HuH-7 (cell line): ENCODE measurements at places on chromosomes 6 and 20.
A peak's percentile ranks its signal among the peaks of the same experiment; 100 is the strongest.

DNA sequence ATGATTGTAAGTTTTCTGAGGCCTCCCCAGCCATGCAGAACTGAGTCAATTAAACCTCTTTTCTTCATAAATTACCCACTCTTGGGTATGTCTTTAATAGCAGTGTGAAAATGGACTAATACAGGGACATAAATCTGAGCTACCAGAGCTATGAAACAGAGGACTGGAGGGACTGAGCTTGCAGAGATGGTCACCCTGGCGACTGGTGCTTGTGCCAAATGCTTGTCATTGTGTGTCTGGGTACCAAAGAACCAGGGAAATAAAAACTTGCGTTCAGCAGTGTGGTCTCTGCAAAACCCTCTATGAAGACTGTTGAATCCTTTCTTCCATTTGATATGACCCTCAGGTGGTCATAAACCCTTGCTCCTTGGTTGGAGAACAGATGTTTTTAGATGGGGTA lies 105.1 kb upstream of the PRL start:
- no peak for DNase-seq

DNA sequence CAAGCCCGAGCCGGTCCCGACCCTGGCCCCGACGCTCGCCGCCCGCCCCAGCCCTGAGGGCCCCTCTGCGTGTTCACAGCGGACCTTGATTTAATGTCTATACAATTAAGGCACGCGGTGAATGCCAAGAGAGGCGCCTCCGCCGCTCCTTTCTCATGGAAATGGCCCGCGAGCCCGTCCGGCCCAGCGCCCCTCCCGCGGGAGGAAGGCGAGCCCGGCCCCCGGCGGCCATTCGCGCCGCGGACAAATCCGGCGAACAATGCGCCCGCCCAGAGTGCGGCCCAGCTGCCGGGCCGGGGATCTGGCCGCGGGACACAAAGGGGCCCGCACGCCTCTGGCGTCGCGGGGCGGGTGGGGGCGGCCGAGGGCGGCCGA lies 37.5 kb downstream of the YTHDF1 start:
- no peak for DNase-seq

DNA sequence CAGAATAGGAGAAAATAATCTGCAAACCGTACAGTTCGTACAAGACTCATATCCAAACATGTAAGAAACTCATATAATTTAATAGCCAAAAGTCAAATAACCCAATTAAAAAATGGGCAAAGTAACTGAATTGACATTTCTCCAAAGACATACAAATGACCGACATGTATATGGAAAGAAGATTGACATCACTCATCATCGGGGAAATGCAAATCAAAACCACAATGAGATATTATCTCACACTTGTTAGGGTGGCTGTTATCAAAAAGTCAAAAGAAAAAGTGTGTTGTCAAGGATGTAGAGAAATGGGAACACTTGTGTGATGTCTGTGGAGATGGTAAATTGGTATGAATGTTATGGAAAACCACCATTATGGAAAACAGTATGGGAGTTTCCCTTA lies 70.5 kb upstream of the STXBP5 start:
- no peak for DNase-seq

DNA sequence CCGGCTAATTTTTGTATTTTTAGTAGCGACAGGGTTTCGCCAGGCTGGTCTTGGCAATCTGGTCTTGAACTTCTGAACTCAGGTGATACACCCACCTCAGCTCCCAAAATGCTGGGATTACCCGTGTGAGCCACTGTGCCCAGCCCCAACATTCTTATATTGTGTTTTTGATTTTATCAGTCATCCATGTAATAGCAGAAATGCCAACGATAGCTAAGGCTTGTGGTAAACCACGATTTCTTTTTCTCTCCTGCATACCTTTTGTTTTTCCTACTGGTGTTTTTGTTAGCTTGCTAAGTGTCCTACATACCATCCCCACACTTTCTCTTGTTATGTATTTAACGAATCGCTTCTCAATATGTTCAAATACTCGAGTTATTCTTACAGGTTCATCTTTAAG lies 12.1 kb downstream of the PHACTR2 start:
- no peak for DNase-seq

- DNase-seq = no peak
Observed at GRCh38 chr20:10711903-10712451, 38.2 kb upstream of the JAG1 start.

DNA sequence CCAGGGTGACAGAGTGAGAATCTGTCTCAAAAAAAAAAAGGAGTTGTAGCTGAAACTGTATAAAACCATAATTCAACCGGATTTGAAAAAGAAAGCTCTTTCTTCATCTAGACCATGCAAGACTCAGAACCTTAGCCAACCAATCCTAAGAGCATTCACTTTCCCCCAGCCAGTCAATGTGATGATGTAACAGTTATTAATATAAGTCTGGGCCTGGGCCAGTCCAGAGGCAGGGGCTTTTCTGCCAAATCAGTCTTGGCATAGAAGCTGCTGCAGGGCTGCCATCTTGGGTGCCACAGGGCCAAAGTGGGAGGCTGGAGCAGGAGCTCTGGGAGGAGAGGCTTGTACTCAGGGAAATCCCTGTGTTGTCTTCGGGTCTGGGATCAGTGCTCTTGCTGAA lies 288.4 kb downstream of the CLIC5 start:
- no peak for DNase-seq

DNA sequence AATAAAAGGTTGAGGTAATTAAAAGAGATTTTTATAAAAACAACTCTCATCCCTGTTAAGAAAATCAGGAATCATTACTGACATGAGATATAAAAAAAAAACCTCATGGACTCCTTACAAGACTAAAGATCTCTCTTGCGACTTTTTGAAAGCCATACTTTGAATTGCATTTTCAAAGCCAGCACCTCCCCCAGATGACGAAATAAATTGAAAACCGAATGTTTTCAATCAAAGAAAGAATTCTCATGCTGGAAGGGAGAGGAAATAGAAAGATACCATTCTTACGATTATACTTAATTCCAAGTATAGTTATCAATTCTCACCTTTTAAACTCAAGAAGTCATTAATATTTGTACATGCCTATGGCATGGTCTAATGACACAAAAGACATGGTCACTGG lies 452.3 kb downstream of the GJA1 start:
- no peak for DNase-seq

DNA sequence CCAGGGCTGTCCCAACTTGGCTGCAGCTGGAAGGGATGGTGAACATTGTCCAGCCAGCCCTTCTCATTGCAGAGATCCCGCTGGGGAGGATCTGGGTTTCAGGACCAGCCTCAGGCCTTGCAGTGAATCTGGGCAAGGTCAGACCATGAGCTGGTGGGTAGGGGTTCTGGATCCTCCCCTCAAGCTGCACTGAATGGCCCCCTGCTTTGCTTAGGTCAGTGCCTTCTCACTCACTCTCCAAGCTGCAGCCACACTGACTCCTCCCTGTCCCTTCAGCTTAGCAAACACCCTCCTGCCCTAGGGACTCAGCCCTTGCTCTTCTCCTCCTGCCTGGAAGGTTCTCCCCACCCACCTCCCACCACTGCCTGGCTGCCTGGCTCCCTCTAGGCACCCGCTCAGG lies 95.3 kb upstream of the KCNG1 start:
- DNase-seq = no peak

- DNase-seq = no peak
Observed at GRCh38 chr6:99530627-99531026, 15.4 kb upstream of the USP45 start.

DNA sequence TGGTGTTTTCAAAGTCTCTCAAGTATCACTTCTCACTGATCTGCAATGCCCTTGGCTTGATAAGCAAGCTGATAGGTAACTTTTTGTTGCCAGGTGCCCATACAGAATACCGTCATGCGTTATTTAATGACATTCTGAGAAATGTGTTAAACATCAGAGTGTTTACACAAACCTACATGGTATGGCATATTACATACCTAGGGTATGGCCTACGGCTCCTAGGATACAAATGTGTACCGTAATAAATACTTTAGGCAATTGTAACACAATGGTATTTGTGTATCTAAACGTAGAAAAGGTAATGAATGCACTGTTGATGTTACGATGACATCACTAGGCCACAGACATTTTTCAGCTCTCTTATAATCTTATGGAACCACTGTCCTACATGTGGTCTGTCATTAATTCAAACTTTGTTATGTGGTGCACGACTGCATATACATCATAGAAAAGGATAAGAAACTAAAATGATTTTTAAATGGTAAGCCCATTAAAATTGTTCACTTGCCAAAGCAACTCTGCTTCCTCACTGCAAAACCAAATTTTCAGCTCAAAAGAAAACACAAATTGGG lies 35.7 kb downstream of the CSNK2A1 start:
- DNase-seq = no peak

- DNase-seq = peak; percentile 42
Observed at GRCh38 chr6:142378138-142378875, 76.5 kb downstream of the ADGRG6 start.

DNA sequence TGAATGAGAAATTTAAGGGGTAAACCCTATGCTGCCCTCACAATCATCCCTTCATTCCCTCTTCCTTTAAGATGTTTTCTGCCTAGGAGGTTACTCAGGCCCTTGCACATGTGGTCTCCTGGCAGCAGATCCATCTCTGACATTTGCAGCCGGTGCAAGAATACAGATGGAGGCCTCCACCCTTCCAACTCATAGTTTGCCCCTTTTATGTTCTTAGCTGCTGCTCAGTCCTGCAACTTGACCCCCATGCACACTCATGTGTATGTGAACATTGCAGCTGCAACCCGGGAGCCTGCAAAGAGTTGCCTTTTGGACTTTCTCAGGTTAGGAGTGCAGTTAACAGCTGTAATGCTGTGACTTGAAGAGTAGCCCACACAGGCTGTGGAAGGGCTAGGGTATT lies 131.9 kb upstream of the SGK1 start:
- DNase-seq = no peak

DNA sequence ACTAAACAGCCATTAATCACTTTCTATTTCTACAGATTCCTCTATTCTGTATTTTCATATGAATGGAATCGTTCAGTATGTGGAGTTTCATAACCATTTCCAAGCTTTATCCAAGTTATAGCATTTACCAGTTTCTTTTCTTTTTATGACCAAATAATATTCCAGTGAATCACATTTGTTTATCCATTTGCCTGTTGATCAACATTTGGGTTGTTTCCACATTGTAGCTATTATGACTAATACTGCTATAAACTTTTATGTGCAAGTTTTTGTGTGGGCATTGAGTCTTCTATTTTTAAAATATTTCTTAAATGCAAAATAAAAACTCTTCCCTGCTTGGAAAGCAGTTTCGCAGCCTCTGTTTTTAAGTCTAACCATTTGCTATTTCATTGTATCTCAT lies 336.4 kb upstream of the OPRM1 start:
- DNase-seq = no peak

DNA sequence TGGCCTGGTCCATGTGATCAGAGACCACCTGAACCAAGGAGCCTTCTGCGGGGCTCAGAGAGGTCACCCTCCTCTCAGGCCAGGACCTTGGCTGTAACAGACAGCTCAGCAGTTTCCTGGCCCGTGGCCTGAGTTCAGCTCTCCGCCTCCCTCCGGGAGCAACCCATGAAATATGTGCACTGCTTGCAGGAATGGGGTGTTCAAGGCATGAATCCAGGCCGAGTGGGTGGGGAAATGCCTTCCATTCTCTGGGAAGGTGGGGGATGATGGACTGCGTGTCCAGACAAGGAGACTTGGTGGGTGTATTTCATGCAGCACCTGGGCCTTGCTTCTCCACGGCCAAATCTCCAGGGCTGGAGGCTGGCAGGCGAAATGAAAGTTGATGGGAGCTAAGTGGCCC lies 46.0 kb downstream of the SIRPA start:
- no peak for DNase-seq

- no peak for DNase-seq
Observed at GRCh38 chr6:113650610-113650979, 206.6 kb upstream of the MARCKS start.

GRCh38 chr20:46246559-46246958 lies 61.7 kb downstream of the CDH22 start:
- DNase-seq = no peak

- no peak for DNase-seq
Observed at GRCh38 chr6:111069382-111070104, 17.8 kb upstream of the SLC16A10 start.

GRCh38 chr20:40941133-40941610 lies 87.5 kb upstream of the TOP1 start:
- no peak for DNase-seq

DNA sequence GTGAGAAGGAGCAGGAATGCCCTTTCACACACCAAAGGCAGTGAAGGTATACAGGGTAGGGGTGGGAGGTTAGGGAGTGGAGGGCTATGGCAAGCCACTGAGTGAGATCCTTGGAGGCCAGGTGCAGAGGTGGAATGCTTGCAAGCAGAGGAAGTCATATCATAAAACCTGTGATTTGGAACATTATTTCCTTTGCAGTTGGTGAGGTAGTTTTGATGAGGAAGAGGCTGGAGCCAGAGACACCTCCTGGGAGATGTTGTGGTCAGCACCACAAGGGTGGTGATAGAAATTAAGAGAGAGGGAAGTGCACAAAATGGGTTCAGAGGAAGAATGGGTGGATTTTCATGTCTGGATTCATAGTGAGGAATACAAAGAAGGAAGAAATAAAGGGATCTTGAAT lies 73.0 kb downstream of the PLCB4 start:
- no peak for DNase-seq

- DNase-seq = peak; percentile 96
Observed at GRCh38 chr6:149840345-149841075, 23.6 kb downstream of the LRP11 start.

DNA sequence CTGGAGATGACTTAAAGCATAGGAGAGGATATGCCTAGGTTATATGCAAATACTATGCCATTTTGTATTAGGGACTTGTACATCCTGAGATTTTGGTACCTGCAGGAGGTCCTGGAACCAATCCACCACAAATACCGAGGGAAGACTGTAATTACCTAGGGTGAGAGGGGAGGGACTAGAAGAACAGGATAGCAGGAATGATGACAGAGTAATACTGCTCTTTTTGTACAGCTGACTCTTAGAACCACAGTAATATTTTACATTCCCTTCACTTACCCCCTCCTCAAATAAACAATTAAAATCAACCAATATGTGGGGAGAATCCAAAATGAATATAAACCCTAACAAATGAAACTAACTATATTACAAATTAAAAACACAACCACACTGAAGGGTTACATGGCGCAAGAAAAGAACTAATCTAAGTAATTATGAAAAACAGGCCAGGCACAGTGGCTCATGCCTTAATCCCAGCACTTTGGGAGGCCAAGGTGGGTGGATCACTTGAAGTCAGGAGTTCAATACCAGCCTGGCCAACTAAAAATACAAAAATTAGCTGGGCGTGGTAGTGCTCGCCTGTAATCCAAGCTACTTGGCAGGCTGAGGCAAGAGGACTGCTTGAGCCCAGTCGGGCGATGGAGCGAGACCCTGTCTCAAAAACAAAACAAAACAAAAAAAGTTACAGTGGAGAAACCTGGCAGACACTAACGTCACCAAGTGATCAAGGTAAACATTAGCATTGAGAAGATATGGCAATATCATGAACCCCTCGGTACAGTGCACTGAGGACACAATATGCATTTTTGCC lies 37.1 kb downstream of the MAP1LC3A start:
- DNase-seq = no peak

DNA sequence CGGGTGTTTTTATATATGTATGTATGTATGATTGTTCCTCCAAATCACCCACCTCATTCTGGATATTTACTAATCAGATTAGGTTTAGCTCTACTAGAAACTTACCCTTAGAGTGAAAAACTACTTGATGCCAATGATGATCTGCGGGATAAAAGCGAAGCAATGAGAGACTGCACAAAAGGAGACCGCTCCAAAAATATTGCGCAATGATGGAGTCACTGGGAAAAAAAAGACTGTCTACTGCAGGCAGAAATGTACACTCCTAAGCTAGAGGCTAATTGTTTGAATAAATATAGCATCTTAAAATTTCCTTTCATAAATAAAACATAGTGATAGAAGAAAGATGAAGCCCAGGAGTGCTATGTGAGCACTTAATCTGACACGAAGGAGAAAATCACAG lies 7.3 kb downstream of the RAB32 start:
- no peak for DNase-seq
